ENCODE measurements at places on chromosomes 12 and 14.

DNA sequence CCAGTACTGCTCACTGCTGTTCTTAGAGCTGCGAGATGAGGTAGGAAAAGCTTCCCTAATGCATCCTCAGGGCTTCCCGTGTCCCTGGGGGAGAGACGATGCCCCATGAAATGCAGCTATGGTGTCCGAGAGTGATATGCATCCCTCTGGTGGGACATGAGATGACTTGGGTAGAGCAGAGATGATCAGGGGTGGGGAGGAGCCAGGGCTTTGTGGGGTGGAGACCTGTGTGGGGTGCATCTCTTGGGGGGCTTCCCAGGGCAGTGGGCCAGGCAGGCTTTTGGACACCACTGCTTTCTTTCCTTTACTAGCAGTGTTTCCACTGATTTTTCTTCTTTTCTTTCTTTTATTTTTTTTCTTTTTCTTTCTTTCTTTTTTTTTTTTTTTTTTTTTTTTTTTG lies 147.3 kb downstream of the ADGRD1 start:
- DNase-seq: no peak

DNA sequence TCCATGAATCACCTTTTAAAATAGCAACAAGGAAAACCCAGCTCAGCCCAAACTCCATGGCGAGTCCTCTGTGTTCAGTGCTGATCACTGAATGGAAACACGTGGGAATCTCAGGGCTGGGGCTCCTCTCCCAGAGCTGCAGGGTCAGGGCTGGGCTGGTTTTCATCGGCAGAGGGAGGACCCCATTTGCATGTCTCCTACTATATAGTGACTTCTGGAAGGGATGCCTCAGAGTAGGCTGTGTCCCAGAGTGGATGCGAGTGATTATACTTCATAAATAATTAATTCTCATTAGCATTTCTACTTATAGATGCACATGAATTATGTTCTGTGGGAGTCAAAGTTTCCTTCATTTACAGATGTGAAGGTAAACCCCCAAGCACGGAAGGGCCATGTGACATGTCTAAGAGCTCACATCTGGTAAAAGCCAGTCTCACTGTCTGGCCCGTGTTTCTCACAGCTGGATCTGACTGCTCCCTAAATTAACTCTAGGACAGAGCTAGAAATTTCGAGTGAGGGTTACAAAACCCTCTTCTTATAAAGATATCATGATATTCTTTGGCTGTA lies 685.0 kb downstream of the TMEM121 start:
- no peak for DNase-seq

DNA sequence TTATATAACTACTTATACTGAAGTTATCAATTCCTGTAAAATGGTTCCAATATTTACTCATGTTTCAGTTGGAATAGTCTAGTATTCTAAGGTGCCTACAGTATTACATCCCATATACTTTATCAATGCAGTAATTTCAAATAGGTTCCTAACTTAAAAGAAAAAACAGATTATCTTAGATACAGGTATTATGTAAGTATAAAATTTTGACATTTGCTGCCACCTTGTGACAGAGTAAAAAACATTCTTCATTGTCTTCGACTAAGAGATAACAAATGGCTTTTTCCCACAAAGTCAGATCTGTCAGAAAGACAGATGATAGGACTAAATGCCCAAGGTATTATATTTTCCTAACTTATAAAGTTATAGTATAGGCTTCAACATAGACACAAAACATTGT lies 78.7 kb downstream of the TXNDC16 start:
- no peak for DNase-seq

GRCh38 chr12:41619705-41620104 lies 431.6 kb downstream of the PDZRN4 start:
- DNase-seq: peak; percentile 77

GRCh38 chr14:39430762-39431415 lies 1.3 kb downstream of the FBXO33 start:
- DNase-seq: no peak

GRCh38 chr14:24944800-24945199 lies 105.1 kb downstream of the STXBP6 start:
- no peak for DNase-seq

- no peak for DNase-seq
Measured at GRCh38 chr12:122394626-122395194, 27.8 kb downstream of the CLIP1 start.

DNA sequence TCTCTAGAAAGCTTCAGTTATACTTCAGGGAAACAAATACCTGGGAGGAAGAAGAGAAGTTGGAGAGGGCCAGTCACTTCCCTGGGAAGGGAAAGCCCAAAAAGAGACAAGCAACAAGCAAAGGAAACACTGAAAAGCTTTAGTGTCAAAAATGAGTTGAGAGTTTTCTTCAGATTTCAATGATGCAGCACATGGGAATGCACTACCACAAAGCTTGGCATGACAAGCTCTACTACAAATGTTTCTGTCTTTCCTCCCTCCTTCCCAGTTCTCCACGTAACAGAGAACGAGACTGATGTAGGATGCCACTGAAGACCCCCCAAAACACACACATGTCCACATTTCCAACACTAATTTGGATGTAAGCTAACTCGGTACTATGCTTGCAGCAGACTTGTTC lies 26.8 kb upstream of the ADAMTS20 start:
- no peak for DNase-seq

- no peak for DNase-seq
Measured at GRCh38 chr12:109730306-109731145, 16.9 kb downstream of the FAM222A start.

GRCh38 chr14:56807386-56808109 lies 2.7 kb downstream of the OTX2 start:
- DNase-seq: no peak

DNA sequence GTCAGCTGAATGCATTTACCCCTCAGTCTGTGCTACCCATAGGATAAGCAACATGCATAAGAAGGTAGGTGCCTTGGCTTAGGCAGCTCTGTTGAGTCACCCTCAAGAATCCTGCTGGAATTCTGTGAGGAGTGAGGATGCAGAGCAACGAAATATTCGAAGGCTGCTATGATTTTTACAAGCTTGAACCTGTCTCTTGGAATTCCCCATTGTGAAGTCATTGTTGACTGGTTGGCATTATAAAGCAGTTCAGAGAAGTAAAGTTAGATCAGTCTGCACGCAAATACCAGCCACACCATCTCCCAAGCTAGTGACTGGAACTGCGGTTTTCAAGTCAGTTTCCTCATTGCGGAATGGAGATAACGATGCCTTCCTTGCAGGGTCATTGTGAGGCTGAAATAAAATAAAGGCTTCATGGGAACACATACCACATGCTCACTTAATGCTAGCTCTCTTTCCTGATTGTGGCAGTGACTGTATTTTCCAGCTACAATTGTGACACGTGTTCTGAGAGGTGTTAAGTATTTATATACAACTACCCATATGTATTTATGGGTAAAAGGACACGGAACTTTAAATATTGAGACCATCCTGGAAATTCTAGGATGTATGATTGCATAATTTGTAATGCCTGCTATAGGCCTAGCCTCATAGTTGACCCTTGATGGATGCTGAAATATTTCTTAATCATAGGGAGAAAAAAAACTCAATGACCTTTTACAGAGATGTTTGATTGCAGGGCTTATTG lies 96.7 kb downstream of the ETV6 start:
- no peak for DNase-seq

DNA sequence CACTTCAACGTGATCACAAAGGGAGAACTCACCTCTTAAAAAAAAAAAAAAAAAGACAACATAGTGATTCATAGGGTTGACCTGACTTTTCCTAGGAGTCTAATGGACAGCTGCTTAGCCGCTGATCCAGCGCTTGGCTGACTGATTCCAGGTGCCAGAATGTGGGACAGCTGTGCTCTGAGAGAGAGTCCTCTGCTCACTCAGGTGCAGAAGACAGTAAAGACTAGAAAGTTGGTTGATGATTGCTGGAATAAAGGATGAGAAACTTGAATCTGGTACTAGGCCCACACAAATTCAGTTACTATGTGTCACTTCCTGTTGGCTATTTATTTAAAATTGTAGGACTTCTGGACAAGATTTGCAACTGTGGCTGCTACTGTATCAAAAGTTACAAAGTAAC lies 229.4 kb downstream of the CHST11 start:
- DNase-seq: no peak

GRCh38 chr14:69760810-69761209 lies 6.1 kb upstream of the SRSF5 start:
- no peak for DNase-seq

DNA sequence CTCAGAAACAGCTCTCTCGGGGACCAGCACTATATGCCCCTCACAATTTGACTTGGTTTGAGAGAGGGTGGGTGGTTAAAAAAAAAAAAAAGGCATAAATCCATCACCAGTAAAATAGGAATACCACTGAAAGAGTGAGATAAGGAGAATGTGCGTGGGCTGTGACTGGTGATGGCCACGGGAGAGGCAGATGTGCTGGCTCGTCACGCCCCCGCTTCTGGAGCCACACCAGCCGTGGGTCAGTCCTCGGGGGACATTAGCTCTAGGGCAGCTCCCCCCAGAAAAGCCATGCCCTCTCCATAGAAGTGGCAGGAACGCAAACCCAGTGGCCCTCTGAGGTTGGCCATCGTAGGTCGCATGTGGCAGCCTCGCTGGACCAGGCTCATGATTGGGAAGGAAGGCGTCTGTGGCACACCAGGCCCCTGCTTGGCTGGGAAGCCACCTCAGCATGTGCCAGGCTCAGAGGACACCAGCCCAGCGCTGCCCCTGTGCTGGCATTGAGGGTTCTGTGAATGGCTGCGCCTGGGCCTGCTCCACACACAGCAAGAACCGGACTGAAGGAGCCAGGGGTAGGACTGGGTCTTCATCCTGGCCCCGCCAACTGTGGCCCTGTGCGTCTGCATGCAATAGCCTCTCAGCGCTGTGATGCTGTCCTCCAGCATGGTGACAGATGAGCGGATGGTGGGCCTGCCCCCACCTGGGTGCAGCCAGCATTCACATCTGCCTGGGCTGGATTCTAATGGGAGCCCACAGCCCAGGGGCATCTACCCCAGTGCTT lies 110.5 kb downstream of the PIWIL1 start:
- DNase-seq: no peak

- DNase-seq: no peak
Measured at GRCh38 chr12:19369691-19370148, 69.6 kb upstream of the AEBP2 start.

GRCh38 chr14:60184146-60184904 lies 19.1 kb upstream of the DHRS7 start:
- DNase-seq: peak; percentile 31

GRCh38 chr12:109721276-109721675 lies 7.7 kb downstream of the FAM222A start:
- no peak for DNase-seq

- no peak for DNase-seq
Measured at GRCh38 chr12:105951732-105952131, 187.0 kb downstream of the NUAK1 start.

GRCh38 chr12:131112021-131112420 lies 158.3 kb downstream of the ADGRD1 start:
- DNase-seq: no peak

GRCh38 chr14:26598081-26598671 lies 343 bp upstream of the NOVA1 start:
- DNase-seq: peak; percentile 99

- no peak for DNase-seq
Measured at GRCh38 chr12:52411815-52412214, 5.7 kb upstream of the KRT82 start.

DNA sequence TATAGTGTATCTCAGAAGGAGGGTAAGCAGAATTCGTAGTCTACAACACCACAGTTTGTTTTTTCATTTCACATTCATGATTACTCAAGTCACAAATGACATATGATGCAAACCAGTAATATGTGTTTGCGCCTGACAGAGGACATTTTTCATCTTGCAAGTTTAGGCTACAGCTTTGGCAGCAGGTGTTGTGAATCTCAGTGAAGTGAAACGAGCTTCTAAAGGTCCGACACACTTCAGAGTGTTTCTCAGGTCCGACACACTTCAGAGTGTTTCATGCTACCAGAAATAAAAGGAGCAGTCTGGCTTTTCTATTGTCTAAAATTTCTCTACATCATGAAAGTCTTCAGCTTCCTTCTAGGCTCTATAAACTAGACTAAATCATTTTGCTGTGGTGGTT lies 22.7 kb downstream of the CLEC14A start:
- no peak for DNase-seq

GRCh38 chr12:86774841-86775388 lies 518.7 kb upstream of the MGAT4C start:
- DNase-seq: no peak

- DNase-seq: peak; percentile 64
Measured at GRCh38 chr12:107564946-107565345, 120.7 kb upstream of the PWP1 start.

DNA sequence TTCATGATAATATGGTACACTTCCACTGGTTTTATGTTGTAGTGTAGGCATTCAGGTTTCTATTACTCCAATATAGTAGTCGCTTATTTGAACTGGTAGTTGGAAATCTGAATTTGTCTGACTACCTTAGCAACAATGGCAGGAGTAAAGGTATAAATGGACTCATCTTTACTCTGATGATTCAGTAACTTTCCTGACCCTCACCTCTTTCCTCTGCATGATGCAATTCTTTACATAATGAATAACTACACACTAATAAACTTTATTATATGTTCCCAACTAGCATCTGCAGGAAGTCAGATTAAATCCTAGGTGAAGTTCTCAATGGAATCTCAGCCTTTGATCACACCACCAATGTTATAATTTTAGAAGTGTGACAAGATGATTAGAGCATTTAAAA lies 70.5 kb upstream of the ATP2B1 start:
- no peak for DNase-seq

DNA sequence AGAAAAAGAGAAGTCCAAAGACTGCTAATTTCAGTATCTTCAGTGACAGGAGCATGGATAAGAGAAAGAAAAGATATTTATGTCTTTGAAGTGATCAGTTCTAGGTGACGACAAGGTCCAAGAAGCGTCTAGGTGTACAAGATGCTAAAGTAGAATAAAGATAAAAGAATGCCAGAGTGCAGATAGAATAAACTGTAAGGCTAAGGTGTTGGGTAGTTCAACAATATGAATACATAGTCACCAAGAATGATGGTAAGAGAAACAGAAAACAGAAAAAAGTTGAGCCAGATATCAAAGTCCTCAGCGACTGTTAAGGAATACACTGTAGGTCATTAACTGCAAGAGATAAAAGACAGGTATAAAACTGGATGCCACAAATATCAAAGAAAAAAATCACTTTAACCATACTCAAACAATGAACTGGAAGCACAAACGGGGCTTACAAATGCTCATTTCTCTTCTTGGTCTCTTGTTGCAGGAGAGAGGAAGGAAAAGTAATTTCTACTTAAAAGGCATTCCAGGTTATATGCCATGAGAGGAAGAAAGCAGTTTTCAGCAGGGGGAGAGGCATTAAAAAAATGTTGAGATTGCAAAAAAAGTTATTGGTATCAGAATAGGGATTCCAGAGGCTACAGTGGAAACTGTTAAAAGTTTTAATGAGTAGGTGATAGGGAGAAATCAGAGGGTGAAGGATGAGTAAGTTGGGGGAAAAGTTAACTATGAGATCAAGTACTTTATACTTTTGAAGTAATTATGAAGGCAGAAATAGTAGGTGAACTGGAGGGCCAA lies 121.5 kb downstream of the CEP83 start:
- no peak for DNase-seq
